Activated naive CD8-positive, alpha-beta T cell treated with anti-CD3 and anti-CD28 coated beads, Interleukin-2, amount 10 ng/mL, durations not matched to agents 7 days and 5 days (primary cell): ENCODE measurements at places on chromosomes 7 and 10. TPM values are rescaled to one million over a fixed set of nuclear protein-coding genes. Genes with fewer than 3 reads are reported as not detected.

Gene PALD1
- 1.4 TPM for total RNA-seq

Gene NPSR1
- not detected for total RNA-seq

Gene WEE2
- total RNA-seq: not detected

Gene KLF14
- total RNA-seq: not detected

Gene UNCX
- total RNA-seq: not detected

Gene STRIP2
- total RNA-seq: 4.4 TPM

Gene TLL2
- not detected for total RNA-seq

Gene CLRN3
- total RNA-seq: not detected

Gene HDAC9
- 0.61 TPM for total RNA-seq

Gene NPC1L1
- 0.11 TPM for total RNA-seq

Gene PIP
- total RNA-seq: not detected

Gene ZP3
- total RNA-seq: 0.80 TPM
